ENCODE measurements at places on chromosomes 13 and 19. TPM values are rescaled to one million over a fixed set of nuclear protein-coding genes. Genes with fewer than 3 reads are reported as not detected.

Gene GSX1
- total RNA-seq, result not detected

Gene ZNF665
- total RNA-seq, result not detected

DNA sequence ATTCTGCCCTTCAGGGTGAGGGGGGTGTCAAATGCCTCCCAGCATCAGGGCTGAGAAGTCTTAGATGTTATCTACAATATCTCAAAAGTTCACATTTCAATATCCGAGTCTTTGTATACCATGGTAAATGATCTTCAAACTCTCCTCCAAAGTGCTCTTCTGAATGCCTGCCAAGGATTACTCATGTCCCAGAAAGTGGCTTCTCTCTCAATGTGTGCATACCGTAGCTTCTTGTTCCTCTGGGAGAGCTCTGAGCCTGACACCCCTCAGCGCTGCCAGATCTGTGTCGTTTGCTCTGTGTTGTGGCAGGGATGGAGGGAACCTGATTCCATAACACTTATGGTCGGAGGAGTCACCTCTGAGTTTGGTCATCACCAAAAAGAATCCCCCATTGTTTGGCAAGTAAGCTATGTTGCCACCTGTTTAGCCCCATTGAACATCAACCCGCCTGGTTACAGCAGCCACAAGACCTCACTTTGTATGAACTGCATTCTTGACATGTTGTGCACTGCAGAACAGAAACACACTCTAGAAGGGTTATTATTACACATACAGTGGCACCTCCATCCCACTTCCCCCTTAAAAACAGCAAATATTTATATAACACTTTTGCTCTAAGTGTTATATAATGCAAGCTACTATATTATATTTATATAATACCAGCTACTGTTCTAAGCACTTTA, 163.1 kb upstream of the MIR17HG start:
- no peak for DNase-seq

GRCh38 chr19:31969016-31969415, 376.4 kb upstream of the ZNF507 start:
- no peak for DNase-seq

GRCh38 chr13:113148940-113149503, 9.4 kb upstream of the PROZ start:
- no peak for DNase-seq

DNA sequence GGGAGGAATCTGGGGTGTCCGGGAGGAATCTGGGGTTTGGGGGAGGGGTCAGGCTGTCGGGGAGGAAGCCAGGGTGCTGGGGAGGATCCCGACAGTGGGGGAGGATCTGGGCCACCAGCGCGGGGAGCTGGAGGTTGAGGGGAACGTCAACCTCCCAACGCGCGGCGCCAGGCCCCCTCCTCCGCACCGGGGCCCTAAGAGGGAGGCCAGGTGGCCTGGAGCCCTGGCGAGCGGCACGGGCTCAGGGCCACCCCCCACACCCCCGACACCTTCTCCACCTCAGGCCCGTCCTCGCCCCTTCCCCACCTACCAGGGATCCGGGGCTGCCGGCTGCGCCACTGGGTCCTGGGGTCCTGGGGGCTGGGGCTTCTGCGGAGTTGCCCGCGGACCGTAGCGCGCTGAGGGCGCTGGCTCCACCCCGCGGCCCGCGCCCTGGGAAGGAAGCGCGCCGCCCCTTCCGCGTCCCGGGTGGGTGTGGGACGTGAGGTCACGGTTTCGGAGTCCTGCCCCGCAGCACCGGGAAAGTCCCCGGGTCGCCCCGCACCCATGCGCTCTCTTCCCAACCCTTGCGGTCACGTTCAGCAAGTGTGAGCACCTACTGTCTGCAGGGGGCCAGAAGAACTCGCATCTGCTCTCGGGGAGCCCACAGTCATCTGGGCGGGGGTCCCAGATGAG, at the start of gene TICAM1:
TSS of gene TICAM1 (minus strand) at position 409 of the 675 bp plus-strand sequence. CDS start 13,335 bp downstream, outside the sequence.
- peak; percentile 40 for DNase-seq

Gene LENG1
- total RNA-seq, result 10.8 TPM

DNA sequence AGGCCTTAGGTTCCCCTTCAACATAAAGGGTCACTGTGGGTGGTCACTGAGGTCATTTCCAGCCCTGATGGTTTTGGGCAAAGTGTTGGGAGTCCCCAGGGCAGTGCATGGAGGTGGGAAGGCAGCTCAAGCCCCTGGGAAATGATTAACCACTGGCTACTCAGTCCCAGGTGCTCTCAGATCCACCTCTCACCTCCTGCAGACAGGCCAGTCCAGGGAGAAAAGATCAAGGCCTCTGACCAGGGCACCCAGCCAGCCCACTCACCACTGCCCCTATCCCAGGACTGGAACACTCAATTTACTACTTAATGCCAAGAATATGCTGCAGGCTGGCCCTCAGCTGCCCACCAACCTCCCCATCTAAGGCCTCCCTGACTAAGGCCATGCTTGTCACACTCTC, 1307.9 kb downstream of the UQCRFS1 start:
- DNase-seq, result no peak

GRCh38 chr13:109595471-109595870, 190.9 kb downstream of the IRS2 start:
- no peak for DNase-seq

Gene CHAMP1
- total RNA-seq, result 21.7 TPM

DNA sequence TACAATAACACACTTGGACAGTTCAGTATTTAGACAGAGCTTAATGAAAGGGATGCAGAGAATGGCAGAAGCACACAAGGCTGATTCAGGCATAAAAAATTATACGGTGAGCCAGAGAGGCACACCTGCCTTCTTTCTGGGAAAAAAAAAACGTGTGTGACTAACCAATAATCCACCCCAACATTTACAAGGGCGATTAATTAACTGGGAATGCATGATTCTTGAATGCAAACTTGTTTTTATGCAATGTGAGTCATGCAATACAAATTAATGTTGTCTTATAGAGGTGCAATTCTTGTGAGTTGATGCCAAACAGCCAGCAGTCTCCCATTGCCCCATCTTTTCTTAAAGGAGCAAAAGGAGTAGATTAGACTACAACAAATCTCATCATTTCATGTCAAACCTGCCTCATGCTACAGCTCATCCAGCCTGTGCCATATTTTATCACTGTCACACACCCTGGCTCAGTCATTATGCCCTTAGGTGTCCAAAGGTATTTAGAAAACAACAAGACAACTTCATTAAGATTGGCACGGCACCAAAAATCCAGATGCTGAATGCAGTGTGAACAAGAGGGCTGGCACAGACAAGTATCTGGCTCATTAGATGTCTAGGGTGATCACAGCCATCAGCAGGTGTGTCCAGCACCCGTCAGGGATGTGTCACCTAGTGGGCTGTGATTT, 721.1 kb downstream of the EFNB2 start:
- no peak for DNase-seq

Gene IZUMO1
- total RNA-seq, result not detected

DNA sequence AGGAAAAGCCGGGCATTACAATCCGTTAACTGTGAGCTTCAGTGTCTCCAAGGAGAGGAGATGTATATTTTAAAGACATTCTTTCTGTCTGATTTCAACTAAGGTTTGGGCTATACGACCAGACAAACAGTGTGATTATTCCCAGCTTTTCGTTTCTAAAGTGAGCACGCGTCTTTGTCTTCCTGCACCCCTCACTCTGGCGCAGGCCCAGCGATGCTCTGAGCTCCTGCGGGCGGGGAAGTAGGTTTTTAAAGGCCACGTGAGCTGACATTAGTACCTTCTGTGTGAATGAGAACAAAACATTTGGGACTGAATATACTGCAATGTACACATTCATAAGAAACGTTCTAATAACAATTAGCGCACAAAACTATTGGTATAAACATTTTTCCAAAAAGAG, 15.3 kb upstream of the RANBP3 start:
- DNase-seq, result no peak

- DNase-seq, result peak; percentile 68
These were observed 70.1 kb downstream of the ITGBL1 start for GRCh38 chr13:101522607-101523006.

DNA sequence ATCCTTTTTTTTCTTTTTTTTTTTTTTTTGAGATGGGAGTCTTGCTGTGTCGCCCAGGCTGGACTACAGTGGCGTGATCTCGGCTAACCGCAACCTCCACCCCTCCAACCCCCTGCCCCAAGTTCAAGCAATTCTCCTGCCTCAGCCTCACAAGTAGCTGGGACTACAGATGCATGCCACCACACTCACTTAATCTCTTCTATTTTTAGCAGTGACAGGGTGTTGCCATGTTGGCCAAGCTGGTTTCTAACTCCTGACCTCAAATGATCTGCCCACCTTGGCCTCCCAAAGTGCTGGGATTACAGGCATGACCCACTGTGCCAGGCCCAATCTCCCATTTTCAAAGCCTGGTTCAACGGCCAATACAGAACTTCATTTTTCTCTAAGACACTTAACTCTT, 9.1 kb downstream of the FOXO1 start:
- no peak for DNase-seq

DNA sequence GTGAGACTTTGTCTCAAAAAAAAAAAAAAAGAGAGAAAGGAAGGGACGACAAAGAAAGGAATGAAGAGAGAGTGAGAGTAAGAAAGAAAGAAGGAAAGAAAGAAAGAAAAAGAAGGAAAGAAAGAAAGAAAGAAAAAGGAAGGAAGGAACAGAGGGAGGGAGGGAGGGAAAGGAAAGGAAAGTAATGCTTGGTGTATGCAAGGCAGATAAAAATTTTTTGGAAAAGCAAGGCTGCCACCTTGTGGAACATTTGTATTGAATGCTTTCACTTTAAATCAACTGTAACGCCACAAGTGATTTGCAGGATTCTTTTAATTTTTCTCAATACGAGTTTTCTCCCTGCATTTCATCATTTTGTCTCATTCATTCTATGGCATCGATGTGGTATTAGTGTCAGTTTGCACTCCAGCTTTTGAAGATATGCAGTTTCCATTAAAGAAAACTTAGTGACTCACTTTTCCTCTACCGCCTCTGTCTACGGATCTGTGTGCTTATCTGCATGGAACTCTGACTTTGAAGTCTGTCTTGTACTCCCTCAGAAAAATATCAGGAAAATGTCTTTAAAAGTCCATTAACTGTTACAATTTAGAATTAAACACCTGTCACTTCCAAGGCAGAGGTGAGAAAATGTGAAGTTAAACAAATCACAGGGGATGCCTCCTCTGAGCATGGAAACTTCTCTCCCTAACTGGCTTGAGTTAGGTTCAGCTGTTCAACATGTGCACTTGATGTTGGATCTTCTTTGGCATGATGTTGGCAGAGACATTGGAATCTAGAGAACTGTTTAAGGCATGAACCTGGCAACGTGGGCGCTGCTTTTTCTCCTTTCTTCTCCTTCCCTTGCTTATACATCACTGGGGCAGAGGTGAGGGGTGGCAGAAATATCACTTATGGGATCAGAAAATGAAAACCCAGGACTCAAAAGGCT, 20.0 kb upstream of the ZDHHC20 start:
- DNase-seq, result peak; percentile 85

Gene PEAK3
- not detected for total RNA-seq

Gene BBC3
- 45.9 TPM for total RNA-seq

GRCh38 chr19:11737964-11738745, 591 bp downstream of the ZNF823 start:
- peak; percentile 2 for DNase-seq

Gene GMIP
- 1.7 TPM for total RNA-seq

DNA sequence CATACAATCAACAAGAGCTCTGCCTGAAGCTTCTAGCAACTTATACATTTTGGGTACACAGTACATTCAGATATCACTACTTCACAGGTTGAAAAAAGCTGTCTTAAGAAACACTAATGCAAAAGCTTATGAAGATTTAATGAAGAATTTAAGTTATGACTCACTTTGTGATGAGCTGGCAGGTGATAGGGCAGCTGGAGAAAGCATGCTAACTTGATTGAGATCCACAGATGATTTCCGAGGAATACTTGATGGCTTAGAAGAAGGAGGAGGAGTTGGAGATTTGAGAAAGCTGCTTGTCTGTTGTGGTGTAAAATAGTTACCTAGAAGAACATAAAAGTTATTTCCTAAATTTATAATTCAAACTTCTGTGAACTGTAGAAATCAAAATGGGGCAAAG, 23.3 kb downstream of the EXOSC8 start:
- DNase-seq, result no peak

Gene SLC7A9
- not detected for total RNA-seq

DNA sequence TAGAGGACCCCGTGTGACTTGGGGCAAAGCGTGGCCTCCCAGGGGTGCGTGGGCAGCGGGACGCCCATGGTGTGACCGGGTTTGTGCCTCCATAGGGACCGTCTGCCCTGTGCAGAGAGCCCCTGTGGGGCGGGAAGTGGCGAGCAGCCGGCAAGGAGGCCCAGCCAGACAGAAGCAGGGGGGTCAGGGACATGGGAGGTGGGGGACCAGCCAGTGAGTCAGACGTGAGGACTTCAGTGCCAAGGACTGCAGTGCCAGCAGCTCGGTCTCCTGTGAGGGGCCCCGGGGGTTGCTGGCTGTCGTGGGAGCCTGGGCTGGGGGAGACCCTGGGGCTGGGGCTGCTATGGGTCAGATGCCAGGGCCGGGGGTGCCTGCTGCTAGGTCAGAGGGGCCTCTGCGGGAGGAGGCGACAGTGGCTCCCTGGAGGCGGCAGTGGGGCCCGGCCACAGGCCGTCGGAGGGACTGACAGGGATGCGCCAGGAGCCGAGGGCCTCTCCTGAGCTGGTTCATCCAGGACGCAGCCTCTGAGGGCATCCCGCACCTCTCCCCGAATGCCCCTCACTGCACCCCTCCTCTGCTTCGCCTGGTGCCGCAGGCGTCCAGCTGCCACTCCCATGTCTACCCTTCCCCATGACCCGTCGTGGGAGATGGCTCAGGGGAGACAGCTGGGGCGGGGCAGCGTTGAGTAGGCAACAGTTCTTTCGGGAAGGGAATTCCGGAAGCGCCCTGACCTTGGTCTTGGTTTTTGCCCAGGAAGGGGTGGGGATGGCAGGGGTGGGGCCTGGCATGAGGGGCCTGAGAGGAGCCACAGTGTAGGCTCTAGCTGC, 80.0 kb downstream of the KDM4B start:
- DNase-seq, result no peak
